Stimulated activated CD4-positive, alpha-beta T cell treated with anti-CD3 and anti-CD28 coated beads, Interleukin-1b, Interleukin-23, amount 100 ng/mL, for 4 hours (primary cell): ENCODE measurements at places on chromosomes 11 and 22.

DNA sequence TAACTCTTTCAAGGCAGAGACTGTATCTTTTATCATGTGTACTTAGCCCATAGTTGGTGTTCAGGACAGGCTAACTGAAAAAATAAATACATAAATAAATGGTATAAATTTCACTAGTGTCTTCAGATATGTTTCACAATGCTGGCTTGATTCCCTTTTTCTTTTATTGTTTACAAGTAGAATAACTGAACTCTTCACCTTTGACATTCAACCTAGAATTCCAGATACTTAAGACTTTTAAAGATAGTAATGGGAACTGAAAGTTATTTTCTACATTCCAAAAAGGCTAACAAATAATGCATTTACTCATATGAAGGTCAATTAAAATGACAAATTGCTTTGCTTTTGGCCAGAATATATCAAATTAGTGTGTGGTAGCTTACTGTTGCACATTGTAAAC lies 411.3 kb upstream of the TENM4 start:
- no peak for DNase-seq

GRCh38 chr11:86372586-86372985 lies 2.1 kb upstream of the CCDC81 start:
- DNase-seq = no peak

GRCh38 chr11:103326070-103326794 lies 217.0 kb downstream of the DYNC2H1 start:
- no peak for DNase-seq

DNA sequence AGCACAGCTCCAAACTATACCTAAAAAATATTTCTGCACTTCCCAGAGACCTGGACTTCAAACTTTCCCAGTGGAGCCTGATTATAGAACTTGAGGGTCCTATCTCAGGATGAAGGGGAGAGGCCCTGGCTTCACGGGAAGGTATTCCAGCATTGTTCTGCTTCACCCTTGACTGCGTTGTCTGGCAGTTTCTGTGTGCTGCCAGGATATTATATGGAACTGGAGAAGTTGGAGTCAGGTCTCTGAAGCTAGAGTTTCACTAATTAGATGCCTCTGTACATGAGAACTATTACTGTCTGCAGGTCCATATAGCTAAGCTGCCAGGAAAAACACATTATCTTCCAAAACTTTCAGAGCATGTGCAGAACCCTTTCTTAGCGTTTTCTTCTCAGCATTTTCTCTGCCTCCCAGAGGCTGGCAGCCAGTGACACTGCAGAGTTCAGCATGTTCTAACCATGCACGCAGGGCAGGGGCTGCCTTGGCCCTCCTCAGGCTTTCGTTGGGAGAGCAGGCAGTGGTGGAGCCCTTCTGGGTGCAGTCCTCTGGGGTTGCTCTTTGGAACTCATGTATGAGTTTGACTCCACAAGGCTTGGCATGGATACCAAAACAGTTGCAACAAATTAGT lies 99.3 kb downstream of the CWC15 start:
- no peak for DNase-seq

DNA sequence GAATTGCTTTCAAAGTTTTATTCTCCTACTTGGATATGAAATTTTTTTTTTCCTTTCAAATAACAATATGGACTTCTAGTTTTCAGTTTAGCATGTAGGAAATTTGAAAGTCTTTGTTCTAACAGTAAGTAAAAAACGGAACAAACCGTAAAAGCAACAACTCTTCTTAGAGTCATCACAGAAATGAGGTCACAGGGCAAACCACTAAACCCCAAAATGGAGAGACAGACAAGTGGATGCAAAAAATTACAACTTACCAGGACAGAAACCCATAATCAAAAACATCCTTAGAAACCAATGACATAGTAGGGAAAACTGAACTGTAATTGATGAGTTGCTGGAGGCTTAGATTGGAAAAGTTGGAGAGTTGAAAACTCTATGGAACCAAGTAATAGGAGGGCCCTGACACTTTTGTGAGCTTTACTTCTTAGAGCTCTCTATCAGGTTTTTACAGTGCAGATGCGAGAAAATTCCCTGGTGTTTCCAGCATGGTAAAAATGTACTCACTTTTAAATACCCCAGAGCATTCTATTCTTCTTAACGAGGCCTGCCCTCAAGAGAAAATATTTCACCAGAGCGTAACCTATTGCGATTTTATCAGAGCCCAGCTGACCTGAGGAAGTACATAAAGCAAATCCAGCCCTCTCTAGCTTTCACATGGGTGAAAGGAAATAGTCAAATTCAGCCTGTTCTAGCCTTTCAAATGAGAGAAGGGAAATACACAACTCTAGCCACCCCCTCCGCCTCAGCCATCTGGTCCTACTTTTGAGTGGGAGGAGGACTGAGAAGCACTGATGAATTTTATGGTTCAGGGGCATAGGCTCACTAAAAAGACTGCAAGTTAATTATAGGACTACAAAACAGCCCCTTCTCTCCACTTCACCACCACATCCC lies 39.1 kb downstream of the CASP12 start:
- no peak for DNase-seq

DNA sequence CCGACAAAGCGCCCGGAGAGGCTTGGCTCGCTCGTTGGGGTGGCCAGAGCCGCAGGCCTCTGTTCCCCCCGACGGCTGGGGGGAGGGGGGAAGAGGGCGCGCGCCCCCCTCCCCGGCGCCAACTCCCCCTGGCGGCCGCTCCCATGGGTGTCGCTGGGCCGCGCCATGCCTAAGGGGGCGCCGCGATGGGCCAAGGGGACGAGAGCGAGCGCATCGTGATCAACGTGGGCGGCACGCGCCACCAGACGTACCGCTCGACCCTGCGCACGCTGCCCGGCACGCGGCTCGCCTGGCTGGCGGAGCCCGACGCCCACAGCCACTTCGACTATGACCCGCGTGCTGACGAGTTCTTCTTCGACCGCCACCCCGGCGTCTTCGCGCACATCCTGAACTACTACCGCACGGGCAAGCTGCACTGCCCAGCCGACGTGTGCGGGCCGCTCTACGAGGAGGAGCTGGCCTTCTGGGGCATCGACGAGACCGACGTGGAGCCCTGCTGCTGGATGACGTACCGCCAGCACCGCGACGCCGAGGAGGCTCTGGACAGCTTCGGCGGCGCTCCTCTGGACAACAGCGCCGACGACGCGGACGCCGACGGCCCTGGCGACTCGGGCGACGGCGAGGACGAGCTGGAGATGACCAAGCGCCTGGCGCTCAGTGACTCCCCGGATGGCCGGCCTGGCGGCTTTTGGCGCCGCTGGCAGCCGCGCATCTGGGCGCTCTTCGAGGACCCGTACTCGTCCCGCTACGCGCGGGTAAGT lies 1.4 kb downstream of the KCNC1 start:
- no peak for DNase-seq

DNA sequence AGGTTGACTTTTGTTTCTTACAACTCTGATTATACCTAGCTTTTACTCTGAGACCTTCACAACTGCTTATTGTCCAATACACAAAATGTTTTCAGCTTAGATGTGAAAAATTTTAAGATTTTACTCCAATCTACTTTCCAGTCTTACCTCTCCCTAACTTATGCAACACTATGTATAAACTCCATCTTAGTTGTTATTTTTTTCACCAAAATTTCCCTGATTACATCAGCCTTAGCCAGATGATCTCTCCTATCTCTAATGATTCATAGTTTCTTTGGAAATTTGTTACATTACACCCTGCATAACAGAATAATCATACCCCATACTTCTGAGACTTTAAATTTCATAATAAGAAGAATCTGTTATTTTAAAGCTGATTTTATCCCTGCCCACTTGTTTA lies 621.0 kb upstream of the ANO3 start:
- no peak for DNase-seq

GRCh38 chr11:21179770-21180169 lies 510.4 kb downstream of the NELL1 start:
- DNase-seq = no peak

GRCh38 chr11:126751242-126751641 lies 249.3 kb downstream of the KIRREL3 start:
- DNase-seq = no peak

DNA sequence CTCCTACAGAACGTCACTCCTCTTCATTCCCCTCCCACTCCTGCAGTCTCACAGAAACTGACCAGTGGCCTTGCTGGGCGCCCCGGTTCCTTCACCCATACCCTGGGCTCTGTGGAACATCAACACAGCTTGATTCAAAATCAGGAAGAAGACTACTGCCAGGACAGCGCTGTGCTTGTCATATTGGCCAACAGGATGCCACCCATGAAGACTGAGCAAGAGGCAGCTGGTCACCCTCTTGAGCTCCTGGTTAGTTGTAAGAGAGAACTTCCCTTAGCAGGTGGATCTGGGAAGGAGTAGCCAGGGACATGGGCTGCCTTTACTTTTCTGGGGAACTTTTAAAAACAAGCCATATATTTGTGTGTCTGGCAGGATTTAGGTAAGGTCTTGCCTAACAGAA lies 110.4 kb upstream of the TIMP3 start:
- no peak for DNase-seq

DNA sequence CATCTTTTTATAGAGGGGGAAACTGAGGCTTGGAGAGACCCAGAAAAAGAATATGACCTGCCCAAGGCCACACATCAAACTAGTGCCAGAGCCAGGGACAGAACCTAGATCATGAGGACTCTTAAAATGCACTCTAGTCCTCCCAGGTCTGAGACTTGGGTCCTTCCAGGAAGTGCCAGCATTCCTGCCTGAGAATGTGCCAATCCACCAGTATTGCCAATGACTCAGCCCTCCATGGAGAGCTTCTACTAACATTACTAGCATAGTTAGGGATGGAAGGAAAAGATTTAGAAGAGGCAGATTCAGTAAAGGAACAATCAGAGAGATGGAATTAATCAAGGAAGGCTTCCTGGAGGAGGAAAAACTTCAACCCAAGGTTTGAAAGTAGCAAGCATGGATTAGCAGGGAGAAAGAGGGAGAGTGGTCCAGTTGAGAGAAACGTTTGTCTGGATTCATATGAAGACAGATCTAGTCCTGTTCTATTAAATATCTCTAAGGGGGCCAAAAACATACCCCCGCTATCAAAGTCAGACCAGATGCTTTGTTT lies 20.1 kb upstream of the SMIM35 start:
- DNase-seq = no peak

DNA sequence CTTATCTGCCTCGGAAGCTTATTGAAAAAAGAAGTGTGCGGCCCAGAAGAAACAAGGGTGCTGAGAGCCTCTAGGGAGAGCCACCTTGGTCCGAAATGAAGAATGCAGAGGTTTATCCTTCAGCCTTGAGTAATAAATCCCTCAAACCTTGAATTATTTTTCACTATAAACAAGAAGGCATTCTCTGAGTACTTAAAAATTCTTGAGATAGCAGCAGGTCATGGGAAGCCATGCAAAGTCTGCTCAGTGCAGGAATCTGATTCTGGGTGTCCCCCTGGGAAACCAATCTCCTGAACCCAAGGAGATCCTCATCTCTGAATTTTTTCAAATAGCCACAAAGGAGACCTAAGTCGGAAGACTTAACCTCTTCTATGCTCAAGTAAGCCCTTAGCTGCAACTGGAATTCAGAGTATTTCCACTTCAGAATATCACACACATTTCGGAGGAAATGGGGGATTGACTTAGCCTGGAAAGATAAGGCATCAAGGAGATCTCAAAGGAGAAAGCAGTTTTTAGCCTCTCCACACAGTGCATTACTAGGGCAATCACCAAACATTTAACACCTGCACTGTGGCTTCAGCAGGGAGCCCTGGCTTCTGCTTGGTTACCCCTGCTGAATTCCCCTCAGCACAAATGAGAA lies 365.0 kb downstream of the ETS1 start:
- DNase-seq = no peak

GRCh38 chr11:13963169-13963948 lies 836 bp downstream of the SPON1 start:
- DNase-seq = peak; percentile 18

DNA sequence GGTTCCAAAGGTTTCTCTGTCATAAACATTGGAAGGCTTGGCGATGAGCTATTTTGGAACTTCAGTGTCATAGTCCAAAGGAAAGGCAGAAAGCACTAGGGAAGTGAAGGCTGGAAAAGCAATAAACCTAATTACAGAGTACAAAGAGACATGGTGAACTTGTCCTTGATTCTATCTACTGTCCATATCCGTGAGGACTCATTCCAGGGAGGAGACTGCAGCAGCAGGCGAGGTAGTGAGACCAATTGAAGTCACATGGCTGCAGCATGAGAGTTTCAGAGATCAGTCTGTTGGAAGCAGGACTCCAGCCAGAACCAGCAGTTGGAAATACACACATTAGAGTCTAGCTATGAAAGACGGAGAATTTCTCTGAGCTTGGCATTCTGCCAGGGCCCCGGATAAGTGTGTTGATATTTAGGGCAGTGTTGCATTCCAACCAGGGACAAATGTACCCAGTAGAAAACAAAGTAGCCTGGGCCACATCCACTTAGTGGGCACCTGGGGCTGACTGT lies 54.1 kb upstream of the ARHGAP42 start:
- DNase-seq = no peak

- DNase-seq = no peak
Measured at GRCh38 chr22:25095869-25096268, 103.8 kb upstream of the CRYBB3 start.

DNA sequence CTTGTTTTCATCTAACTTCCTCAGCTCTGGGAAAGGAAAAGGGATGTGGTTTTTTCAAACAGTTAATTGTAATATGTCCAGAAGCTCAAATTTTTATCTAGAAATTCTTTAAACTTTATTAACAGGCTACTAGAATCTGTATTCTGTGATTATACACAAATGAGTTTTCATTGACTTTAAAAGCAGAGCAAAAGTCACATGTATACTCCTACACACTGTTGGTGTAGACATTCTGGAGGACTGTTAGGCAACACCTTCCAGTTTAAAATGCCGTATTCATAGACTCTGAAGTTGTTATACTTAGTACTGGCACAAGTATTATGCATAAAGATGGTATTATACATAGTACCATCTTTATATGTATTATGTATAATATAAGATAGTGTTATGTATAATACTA lies 64.9 kb downstream of the SPECC1L start:
- DNase-seq = no peak

DNA sequence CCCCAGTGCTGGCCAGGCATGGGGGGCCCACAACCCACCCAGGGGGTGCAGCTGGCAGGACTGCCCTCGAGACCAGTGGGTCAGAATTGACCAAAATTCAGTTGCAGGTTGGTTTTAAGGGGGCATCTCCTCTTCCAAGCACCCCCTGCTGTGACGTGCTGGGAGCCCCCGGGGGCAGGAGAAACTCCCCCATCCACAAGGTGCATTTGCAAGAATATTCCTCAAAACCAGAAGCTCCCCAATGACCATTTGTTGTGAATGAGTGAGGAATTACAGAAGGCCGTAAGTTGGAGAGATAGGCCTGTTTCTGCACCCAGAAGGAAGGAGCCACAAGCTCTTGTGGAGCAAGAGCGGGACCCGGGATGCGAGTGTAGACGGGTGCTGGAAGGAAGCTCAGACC lies 414.5 kb downstream of the BRD1 start:
- DNase-seq = no peak

DNA sequence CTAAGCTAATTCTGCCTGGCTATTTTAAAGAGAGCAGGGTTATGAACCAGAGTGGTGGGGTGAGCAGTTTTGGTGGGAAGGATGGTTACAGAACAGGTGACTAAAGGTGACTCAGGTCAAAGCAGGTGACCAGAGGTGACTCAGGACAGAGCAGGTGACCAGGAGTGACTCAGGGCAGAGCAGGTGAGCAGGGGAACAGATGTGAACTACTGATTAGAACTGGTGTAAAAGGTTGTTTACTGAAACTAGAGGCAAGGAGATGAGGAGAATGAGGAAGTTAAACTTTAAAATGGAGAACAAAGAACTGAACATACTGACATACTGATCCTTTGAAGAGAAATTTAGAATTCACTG lies 15.4 kb upstream of the HYLS1 start:
- no peak for DNase-seq

GRCh38 chr11:2414616-2415015 lies 14.1 kb downstream of the TSSC4 start:
- no peak for DNase-seq
